ENCODE measurements at places on chromosomes 12 and 14. TPM values are rescaled to one million over a fixed set of nuclear protein-coding genes. Genes with fewer than 3 reads are reported as not detected.

The FLRT2 gene
- 53.7 TPM for total RNA-seq

The CARMIL3 gene
- 0.37 TPM for total RNA-seq

The PRDM4 gene
- 23.2 TPM for total RNA-seq

The EIF2B1 gene
- 36.6 TPM for total RNA-seq

The FUT8 gene
- 98.5 TPM for total RNA-seq

The USP44 gene
- total RNA-seq = 18.6 TPM

The FAM222A gene
- total RNA-seq = 0.28 TPM

The GLS2 gene
- total RNA-seq = 2.6 TPM

The ADGRD1 gene
- total RNA-seq = 66.2 TPM
